Activated naive CD4-positive, alpha-beta T cell treated with anti-CD3 and anti-CD28 coated beads, Interleukin-2, amount 50 U/mL, for 16 hours (primary cell): ENCODE measurements at places on chromosomes 3 and 15.

DNA sequence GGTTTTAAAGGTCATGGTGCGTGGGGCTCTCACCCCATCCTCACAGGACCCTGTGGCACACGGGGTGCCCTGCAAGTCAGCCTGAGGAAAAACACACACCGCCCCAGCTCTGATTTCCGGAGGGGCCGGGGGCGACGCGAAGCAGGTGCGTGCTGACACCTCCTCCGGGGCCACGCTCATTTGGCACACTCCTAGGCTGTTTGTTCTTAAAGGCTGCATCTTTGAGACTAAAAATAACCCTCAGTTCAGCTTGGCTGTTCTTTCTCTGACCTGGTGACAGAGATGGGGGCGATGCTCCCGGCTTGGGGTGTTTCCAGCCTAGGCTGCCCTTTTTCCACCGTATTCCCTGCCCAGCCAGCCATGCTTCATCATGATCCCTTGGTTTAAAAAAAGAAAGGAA is 141.5 kb upstream of the TPM1 start:
- DNase-seq, result no peak

DNA sequence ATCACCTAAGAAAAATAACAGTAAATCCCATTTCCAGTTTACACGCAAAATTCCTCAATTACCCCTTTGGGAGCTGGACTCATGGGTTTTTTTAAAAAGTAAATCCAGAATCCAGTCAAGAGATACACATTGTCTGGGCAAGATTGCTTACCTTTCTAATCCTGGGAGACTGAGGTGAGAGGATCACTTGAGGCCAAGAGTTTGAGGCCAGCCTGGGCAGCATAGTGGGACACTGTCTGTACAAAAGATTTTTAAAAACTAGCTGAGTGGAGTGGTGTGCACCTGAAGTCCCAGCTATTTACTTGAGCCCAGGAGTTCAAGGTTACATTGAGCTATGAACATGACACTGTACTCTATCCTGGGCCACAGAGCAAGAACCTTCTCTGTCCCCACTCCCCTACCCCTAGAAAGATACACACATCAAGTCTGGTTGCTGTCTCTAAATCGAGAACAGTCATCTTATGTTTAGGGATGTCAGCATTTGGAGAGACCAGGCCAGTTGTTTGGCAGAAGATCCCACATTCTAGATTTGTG is 39.0 kb downstream of the DAG1 start:
- DNase-seq, result no peak

DNA sequence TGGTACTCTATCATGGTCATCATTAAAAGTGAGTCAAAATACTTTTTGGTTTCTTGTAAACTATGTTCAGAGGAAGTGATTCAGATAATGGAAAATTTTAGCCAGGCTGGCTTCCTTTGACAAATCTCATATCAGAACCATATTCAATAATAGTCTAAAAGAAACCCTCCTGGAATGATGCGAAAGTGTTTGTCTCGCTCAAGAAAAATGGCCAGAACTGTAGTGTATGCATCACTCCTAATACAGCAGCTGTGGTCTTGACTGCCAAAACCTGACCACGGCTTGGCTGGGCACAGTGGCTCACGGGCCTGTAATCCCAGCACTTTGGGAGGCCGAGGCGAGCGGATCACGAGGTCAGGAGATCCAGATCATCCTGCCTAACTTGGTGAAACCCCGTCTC is 35.6 kb upstream of the KCNMB2 start:
- DNase-seq, result no peak

DNA sequence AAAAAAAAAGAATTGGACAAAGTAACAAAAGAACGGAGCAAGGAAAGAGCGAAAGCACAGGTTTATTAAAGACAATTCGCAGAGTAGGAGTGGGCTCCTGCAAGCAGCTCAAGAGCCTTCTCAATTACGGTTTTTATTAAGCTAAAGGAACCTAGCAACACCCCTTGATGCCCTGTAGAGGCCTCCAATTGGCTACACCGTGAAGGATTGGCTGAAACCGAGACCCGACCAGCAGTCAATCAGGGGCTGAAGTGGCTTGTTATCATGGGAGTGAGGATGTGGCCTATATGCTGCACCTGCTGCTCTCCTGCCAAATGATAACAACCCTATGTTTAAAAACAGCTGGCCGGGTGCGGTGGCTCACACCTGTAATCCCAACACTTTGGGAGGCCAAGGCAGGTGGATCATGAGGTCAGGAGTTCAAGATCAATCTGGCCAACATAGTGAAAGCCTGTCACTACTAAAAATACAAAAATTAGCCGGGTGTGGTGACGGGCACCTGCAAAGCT is 20.4 kb upstream of the AP3B2 start:
- no peak for DNase-seq

DNA sequence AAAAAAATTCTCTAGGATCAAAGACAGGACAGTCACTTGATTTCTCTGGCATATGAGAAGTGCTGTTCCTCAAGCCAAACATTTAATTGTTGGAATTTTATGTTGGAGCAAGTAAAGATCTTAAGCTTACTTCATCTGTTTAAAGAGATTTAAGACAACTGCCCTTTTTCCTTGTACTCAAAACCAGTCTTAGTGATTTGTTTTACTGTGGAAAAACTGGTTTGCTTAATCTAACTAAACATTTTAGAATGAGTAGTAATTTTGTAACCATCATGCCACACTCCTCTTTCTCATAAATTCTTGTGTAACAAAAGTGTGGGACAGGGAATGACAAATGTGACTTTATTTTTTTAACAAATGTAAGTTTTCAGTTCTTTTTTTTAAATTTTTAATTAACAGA is 18.4 kb downstream of the PRKCI start:
- no peak for DNase-seq

DNA sequence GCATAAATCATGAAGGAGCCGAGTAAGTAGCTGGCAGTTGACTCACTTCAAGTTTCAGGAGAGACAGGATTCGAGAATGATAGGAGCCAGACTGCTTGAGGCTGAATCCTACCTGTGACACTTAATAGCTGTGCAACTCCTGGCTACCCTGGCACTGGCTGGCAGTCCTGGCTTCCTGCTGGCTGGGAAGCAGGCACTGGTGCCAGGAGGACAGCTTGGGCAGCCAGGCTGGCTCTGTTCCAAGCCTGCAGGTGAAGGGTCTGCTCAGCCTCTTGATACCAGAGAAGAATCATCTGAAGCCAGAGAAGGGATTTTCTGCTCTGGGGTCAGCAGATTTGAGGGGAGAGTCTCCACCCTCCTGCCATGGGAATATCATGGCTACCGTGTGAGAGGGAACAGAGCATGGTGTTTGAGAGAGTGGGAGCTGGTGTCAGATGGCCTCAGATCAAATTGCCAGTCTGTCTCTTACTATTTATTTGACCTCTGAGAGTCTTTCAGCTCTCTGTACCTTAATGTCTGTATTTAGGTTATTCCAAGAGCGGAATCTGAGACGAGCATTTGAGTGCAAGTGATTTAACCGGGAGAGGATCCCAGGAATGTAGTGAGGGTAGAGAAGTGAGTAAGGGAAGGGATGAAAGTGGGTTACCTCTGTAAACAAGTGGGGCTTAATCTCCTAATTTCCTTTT is 4.4 kb upstream of the XIRP1 start:
- DNase-seq, result no peak

- no peak for DNase-seq
These were observed 448.5 kb downstream of the NAALADL2 start for GRCh38 chr3:175307642-175308041.

DNA sequence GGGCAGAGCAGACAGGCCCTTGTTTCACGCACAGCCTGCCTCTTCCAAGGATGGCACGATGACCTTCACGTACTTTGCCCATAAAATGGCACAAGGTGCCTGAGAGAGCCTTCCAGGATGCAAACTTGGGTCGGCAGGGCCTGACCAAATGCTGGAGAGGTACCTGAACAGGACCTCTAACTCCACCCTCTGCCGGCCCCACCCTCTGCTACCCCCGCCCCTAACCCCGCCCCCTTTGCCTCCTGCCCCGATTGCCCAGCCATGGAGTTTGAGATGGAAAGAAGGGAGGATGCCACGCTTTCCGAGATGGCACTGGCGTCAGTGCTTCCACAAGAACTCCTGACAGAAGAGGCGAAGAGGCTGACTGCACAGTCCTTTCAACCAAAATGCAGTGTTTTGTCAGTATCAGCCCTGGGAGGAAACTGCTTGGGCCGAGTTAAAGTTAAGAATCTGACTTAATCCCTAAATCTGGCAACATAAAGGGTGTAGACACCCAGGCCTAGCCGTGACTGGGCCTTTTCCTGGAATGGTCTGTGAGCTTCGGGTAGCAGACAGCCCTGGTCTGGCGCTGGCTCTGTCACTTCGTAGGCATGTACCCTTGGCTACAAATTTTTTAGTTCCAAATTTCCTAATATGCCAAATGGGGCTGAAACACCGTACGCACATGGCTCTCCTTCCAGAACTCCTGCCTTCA is 230.3 kb upstream of the RGMA start:
- DNase-seq, result no peak

DNA sequence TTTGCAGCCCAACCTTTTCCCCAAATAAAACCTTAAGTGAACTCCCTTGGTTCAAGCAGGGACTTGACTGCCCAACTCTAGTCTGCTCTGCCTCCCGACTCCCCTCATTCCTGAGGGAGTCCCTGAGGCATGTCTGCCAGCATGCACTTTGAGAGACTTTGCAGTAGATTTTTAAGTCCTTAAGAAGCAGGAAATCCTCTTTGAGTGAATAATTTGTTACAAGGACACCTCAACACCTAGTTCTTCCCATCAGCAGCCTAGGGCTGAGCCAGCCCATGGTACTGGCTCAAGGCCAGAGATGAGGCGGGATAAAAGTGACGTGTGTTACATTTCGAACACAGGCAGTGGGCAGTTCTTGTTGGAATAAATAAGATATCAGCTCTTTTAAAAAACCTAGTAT is 204.3 kb upstream of the SLC2A2 start:
- DNase-seq, result no peak

GRCh38 chr3:43346978-43347749 is 60.8 kb downstream of the SNRK start:
- no peak for DNase-seq

DNA sequence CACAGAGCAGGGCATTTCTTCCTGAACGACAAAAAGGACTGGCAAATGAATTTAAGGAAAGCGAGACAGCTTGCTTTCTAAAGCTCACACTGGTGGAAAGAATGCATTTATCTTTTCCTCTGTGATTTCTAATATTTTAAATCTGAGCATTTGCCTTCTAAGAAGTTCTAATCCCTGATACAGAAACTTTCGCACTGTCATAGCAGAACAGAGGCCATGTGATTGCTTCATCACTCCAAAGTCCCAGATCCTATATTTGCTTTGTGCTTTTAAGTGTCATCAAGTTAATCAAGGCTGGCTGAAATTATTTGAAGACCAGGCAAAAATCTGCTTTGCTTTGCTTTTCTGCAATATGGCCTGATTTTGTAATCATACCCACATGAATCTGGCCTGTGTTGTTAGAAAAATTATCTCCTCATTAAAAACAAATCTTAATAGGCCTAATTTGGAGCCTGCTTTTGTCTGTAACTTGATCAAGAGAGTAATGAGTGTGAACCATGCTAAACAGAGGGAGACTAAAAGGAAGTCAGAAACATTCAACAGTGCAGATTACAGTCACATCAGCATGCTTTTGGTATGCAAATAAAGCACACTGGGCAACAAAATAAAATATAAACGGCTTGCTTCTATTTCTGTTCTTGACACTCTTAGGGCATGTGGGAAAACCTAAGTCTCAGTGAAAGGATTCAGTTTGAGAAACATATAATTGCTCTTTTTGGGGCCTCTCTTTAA is 178.2 kb upstream of the ADAMTS9 start:
- no peak for DNase-seq

- DNase-seq, result no peak
These were observed 455.0 kb downstream of the EPHA3 start for GRCh38 chr3:89562373-89562772.

DNA sequence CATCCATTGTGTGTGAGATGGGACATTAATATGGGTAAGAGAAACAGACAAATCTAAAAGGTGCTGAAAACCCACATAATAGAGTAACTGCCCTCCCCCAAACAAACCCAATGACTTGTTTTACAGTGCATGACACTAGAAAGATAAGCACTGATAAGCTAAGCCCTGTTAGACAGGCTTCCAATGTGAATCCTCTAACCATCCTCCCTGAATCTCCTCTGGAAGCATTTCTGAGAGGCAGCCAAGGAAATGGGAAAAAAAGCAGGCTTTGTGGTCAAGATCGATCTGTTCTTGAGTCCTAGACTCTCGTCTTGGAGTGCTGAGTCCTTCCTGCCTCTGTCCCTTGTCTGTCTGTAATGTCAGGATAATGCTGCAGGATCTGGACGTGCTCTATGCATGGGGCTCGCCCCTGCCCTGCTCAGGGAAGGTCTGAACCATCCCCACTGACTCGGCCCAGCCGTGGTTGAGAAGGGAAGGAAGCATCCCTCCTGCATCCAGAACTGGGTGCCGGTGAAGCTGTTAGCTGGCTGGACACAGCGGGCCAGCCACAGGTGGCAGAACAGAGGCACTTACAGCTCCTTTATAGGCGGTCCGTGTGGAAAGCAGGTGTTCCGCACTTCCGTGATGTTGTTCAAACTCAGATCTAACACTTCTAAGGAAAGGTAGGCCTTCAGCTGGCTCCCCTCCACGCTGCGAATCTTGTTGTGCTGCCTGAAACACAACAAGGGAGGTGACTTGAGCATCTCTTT is 84.1 kb downstream of the LRIG1 start:
- DNase-seq, result no peak

DNA sequence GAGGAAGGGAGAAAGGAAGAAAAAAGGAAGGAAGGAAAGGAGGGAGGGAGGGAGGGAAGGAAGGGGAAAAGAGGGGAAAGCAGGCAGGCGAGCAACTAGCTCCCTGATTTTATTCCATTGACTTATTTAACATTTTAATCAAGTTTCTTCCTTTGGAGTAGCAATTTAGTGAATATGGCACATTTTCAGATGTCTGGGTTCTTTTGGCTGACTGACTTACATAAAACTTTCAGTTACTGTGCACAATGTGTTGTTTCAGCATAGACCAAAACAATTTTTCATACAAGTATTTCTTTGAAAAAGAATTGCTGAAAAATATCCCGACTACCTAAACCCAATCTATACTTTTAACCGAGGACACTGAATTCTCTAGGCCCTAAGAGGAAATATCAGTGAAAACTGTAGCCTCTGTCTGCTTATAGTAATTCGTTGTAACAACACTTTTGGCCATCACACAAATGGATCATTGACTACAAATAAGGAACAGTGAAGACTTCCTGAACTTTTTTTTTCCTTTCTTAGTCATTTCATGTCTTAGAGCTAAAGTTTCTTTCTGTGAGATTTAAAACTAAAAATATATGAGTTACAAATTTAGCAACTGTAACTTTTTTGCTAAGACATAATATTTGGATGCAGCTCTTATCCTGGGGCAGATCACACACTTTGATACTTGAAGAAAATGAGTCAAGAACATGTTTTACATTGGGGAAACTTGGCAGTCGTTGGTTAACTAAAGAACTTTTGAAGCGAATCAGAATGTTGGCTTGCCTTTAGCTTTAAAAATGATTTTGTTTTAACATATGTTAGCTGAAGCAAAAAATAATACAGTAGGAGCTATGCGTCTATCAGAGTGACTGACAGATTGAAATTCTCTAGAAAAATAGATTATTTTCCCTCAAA is 79.6 kb downstream of the SOX2 start:
- DNase-seq, result no peak

- no peak for DNase-seq
These were observed 44.5 kb upstream of the CCNL1 start for GRCh38 chr3:157204431-157204830.

- no peak for DNase-seq
These were observed 99.6 kb upstream of the STT3B start for GRCh38 chr3:31432897-31433678.
